ENCODE measurements at places on chromosomes 6 and 20.

- DNase-seq, result no peak
Measured at GRCh38 chr6:26272171-26272637, 92.8 kb upstream of the BTN3A2 start.

GRCh38 chr6:144683216-144684070, 398.3 kb downstream of the UTRN start:
- no peak for DNase-seq

- no peak for DNase-seq
Measured at GRCh38 chr6:158468666-158469065, 91.2 kb upstream of the TMEM181 start.

GRCh38 chr6:2899596-2899995, 3.5 kb downstream of the SERPINB9 start:
- no peak for DNase-seq

DNA sequence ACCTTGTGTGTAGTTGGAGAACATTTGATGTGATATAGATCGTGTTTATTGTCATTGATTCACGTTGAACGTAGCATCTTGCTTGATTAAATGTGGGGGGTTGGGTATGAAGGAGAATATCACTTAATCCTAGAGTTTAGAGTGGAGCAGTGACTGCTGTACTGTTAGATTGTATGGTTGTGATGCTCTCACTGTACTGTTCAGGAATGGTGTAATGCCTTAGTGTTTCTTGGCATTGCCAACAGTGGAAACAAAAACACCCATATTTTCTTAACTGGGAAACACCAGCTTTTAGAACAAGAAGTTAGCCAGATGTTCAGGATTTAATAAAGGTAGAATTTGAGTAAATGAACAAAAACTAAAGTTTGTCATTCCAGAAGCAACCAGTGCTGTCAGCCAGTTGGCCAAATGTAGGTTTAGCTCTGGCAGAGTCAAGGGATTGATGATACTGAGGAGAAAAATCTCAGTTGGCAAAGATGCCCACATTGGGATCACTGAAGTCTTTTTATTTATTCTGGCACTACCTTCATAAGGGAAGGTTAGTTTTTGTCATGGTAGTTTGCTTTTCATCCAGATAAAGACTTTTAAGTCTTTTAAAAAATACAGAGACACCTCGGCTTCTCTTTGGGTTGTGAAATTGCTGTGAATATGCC, 129.9 kb downstream of the JARID2 start:
- no peak for DNase-seq

- no peak for DNase-seq
Measured at GRCh38 chr6:147347882-147348575, 143.8 kb downstream of the STXBP5 start.

GRCh38 chr6:69880601-69881000, 14.2 kb downstream of the COL19A1 start:
- DNase-seq, result no peak

- peak; percentile 92 for DNase-seq
Measured at GRCh38 chr6:135922174-135922573, 70.7 kb downstream of the PDE7B start.

- DNase-seq, result no peak
Measured at GRCh38 chr6:123640567-123641187, 3.9 kb upstream of the TRDN start.

DNA sequence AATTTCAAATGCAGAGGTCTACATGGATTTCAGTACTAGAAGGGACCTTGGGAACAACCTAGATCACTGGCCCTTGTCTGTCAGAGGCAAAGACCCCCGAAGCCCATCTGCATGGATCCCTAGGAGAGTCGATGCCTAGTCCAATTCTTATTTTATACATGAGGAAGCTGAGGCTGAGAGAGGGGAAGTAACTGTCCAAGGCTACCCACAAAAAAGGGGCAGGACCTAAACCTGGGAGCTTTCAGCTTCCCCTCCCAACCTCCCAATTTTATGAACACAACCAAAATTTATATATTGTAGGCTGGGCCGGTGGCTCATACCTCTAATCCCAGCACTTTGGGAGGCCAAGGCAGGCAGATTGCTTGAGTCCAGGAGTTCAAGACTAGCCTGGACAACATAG, 73.2 kb downstream of the TRERF1 start:
- DNase-seq, result no peak

DNA sequence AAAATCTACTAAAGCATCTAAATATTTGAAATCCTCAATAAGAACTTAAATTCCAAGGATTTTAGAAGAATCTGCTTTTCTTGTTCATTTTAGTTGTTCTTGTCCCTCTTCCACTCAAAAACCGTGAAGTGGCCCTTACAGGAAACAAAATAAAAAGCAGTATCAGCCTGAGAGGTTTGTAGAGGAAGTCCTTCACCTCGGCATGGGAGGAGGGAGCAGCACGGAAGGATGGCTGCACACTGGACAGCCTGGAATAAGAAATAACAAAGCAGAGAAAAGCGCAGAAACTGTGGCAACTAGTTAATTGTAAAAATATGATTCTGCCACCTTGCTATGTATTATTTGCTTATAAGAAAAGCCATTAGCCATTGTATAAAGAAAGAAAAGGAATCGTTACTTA, 46.1 kb downstream of the RALGAPA2 start:
- DNase-seq, result no peak

- DNase-seq, result no peak
Measured at GRCh38 chr6:123838505-123839234, 35.0 kb downstream of the NKAIN2 start.

- no peak for DNase-seq
Measured at GRCh38 chr6:170068496-170068895, 222.4 kb downstream of the DLL1 start.

DNA sequence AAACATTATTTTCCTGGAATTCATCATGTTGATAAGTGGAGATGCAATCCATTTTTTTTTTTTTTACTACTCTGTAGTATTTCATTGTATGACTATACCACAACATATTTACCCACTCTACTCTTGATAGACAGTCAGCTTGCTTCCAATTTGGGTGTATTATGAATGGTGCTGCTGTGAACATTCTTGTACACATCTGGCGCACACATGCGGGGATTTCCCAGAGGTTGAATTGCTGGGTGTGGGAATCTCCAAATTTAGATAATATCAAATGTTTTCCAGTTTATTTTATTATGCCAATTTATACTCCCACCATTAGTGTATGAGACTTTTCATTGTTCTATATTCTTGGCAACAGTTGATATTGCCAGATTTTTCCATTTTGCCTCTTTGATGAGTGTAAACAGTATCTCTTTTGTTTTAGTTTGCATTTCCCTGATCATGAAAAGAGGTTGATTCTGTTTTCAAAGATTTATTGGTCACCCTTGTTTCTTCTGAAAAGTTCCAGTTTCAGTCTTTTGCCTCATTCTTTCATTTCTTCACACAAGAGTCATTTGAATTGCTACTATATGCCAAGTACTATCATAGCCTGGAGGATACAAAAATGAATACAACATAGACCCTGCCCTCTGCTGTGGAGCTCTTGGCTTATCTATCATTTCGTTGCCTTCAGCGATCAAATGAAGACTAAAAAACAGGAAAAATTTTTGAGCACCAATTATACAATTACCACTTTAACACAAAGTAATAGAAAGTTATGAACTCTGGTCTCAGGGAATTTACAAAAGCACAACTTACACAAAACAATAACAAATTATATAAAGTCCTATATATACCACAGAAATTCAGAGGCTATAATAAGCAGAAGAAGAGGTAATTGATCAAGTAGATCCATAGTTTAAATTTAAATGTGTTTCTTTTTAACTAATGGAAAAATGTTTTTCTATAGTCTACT, 17.1 kb upstream of the NCOA7 start:
- DNase-seq, result no peak

DNA sequence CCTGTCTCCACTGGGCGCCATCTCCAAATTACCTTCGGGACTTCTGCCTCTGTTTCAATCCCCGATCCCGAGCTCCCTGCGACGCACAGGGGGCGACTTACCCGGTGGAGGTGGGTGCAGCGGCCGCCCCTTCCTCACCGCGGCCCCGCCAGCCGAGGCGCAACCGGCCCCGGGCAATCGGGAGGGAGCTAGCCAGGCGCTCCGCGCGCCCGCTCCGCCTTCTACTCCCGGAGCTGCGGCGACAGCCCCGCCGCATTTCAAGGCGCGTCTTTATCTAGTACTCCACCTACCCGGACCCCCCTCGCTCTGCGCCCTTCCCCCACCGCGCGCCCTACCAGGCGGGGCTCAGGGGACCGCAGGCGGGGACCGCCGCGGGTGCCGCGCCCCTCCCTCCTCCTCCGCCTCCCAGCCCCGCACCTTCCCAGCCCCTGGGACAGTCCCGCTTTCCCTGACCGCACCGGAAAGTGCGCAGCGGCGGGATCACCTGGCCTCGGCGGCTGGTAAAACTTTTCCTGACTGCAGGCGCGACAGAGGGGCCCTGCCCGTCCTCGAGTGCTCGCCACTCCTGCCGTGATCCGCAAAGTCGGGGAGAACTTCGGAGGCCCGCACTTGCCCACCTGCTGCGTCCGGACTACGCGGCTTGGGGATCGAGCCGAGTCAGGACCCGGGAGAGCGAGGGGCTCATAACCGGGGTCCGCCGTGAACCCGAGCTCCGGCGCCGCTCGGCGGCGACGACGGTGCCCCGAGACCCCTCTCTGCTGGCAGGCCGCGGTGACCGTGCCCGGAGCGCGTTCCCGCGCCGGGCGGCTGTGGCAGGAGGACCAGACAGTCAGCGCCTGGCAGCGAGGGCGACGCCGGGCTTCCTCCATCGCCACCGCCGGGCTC, 8.0 kb upstream of the NKX2-2 start:
- no peak for DNase-seq

- no peak for DNase-seq
Measured at GRCh38 chr6:137236581-137237355, 17.6 kb upstream of the IFNGR1 start.

- DNase-seq, result peak; percentile 66
Measured at GRCh38 chr20:24034820-24035219, 46.2 kb upstream of the GGTLC1 start.

GRCh38 chr20:59825944-59826759, 107.3 kb downstream of the SYCP2 start:
- peak; percentile 61 for DNase-seq

- DNase-seq, result peak; percentile 49
Measured at GRCh38 chr6:127971945-127972391, 71.1 kb upstream of the THEMIS start.

GRCh38 chr20:20568604-20569205, 143.7 kb downstream of the RALGAPA2 start:
- DNase-seq, result no peak

DNA sequence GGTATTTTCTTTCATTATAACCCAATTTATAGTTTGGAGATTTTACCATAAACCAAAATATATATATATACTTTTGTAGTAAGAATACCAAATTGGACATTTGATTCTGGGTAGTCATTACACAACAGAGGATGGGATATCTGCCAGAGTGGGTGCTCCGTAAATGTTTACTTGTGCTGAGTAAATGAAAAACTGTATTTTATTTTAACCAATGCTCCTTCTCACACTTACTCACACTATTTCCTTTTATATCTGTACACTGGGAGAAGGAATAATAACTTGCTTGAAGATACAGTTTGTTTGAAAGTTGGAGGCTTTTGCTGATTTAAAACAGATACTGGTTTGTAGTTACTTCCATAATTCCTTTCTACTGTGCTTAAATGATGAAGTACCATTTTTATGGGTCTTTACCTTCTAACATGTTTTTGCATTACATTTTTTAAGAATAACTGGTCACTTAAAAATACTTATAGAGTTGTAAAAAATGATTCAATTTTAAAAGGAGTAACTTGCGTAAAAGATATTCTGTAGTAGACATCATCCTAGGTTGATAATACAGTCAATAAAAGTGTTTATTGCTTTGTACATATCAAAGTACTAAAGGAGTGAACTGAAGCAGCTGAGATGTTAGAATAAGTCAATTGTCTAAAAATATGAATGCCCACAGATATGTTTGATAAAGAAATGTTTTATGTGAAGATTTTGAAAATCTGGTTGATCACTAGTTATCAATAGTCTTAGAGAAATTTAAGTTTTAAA, 411.7 kb downstream of the UTRN start:
- DNase-seq, result no peak

- DNase-seq, result no peak
Measured at GRCh38 chr20:36786246-36786645, 12.7 kb upstream of the DSN1 start.

DNA sequence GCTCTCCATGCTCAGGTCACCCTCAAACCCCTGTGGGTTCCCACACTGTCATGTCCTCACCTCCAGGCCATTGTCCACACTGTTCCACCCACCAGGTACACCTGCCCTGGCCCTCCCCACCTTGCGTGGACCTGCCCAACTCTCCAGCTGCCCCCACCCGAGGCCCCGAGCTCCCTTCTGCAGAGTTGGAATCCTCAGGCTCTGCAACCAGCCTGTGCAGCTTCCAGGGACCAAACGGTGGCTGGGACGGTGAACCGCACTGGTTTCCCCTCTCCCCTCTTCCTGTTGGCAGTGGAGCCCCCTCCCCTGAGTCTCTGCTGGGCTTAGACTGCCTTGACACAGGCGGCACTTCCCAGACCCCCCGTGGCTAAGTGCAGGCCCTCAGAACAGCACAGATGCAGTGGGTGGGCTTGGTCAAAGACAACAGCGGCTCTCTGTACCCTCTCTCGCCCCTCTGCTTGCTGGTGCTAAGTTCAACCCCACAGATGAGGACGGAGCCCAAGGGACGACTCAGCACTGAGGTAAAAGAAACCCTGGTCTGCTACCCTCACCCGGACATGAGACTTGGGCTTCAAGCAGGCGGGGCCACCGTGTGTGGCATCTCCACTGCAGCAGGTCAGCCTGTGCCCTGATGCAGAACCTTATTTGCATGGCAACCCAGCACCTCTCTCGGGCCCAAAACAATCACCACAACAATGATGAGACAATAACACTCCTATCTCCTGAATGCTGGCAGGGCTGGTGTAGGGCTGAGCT, 11.0 kb downstream of the ZBP1 start:
- no peak for DNase-seq

DNA sequence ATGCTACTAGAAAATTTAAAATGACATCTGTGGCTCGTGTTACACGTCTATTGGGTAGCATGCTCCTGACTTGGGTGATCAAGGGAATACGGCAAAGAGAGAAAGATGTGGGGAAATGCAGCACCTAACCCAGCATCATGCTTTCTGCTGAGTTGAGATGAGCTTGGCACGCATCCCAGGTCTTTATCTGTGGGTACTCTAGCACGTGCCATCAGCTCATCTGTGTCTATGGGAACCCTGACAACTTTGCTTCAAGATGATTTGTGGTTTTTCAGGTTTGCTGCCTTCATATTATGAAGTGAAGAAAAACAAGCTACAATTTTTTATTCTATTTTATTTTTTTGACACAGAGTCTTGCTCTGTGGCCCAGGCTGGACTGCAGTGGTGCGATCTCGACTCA, 21.0 kb downstream of the RNASET2 start:
- DNase-seq, result no peak

DNA sequence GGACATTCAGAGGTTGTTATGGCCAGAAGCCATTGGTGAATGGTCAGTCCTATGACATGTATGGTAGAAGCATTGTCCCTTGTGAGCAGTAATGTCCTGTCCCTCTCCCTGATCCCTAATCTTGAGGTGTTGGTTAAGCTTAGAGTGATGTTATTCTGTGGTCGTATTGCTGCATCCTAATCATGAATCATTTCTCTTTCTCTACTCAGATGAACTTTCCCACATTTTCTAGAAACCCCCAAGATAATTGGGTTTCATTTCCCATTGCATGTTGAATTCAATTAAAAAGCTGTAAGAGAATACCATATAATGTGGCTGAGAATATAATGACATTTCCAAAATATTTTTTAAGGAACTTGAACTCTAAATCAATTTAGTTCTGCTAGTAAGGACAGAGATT, 175.1 kb downstream of the PLCB4 start:
- DNase-seq, result no peak

All from epithelial cell of prostate (primary cell).